ENCODE measurements at places on chromosomes 1 and 21.

GRCh38 chr1:24749252-24749651 is 4.0 kb downstream of the CLIC4 start:
- no peak for DNase-seq

DNA sequence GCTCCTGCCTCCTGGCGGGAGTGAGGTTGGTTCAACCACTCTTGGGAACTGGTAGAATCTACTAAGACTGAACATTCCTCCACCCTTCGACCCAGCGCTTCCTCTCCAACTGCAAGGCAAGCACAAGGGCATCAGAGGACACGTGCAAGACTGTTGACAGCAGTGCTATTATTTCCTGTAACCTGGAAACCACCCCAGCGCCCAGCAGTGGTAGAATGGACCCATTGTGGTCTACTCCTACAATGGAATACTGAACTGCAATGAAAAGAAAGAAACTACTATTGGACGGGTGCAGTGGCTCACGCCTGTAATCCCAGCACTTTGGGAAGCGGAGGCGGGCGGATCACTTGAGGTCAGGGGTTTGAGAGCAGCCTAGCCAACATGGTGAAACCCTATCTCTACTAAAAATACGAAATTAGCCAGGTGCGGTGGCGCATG is 33.0 kb upstream of the TARDBP start:
- peak; percentile 24 for DNase-seq

DNA sequence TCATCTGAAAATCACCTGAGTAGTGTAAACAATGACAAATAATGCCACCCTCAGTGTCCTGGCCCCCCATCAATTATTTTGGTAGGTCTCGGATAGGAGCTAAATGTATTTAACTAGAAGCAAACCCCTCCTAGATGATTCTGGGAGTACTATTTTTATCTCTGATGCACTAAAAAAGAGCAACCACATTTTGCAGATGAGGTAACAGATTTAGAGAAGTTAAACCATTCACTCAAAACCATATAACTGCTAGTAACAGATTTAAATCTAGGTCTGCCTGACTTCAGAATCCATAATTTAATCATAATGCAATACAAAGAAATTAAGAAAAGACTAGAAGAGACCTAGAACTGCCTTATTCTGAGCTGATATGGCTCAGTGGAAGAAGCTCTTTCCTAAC is 17.3 kb upstream of the PTCH2 start:
- DNase-seq: no peak

DNA sequence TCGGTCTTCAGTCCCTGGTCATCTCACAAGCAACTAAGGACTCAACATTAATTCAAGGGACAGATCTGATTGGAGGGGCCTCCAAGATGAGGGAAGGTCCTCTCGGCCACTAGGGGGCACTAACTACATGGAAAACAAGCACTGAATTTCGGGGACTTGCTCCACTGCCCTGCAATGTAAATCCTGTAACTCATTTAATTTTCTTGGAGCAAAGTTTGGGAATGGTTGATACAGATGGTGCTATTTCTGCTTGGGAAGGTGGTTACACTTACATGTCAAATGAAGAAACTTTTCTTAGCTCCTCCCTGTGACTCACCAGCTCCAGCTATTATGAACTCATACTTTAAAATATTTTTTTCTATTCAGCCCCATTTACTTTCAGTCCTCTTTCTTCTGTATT is 97.4 kb upstream of the KCNJ15 start:
- peak; percentile 75 for DNase-seq

DNA sequence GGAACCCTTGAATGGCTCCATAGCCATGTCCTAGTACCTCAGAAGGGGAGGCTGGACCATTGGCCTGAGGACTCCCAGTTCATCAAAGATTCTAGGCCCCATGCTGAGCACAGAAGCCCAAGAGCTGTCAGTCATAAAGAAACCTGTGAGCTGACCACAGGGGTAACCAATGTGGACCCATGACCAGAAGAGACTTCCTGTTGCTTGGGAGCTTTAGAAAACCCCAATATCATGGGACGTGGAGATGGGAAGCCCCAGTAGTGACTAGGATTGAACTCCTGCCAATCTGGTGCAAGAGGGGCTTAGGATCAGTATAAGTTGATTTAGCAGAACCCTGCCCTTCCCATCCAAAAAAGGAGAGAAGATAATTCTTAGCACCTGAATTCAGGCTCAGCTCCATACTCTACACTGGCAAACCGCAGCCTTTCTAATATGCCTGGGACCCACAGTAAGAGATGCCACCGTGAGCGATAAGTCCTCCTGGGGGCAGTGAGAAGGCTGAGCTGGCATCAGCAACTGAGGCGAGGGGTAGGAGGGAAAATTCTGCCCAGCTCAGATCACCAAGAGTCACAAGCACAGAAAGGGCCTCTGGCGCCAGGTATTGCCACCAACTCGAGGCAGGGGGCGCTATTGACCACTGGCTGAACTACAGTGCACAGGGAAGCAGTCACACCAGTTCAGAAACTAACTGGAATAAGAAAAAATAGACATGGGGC is 108.9 kb downstream of the CAPN8 start:
- DNase-seq: peak; percentile 67

DNA sequence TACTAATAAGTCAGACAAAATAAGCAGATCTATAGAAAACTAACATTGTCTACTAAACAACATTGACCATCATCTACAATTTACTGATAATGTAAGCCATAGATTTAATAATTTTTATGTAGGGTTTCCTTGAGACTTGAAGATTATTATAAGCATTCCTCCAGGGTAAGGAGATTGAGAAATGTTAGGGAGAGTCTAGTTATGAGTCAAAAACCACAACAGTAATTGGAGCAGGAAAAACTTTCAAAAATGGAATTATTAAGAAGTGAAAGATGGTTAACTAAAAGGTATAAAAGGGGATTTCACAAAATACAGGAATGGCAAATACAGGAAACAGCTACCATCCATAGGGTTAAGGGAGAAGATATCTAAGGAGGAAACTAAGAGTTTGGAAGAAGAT is 12.4 kb upstream of the UHMK1 start:
- peak; percentile 32 for DNase-seq

- no peak for DNase-seq
Observed at GRCh38 chr1:21641076-21641475, 28.1 kb downstream of the RAP1GAP start.

GRCh38 chr21:37219761-37220432 is 47.2 kb downstream of the VPS26C start:
- no peak for DNase-seq

- peak; percentile 85 for DNase-seq
Observed at GRCh38 chr1:152487871-152488270, 22.7 kb upstream of the LCE5A start.

DNA sequence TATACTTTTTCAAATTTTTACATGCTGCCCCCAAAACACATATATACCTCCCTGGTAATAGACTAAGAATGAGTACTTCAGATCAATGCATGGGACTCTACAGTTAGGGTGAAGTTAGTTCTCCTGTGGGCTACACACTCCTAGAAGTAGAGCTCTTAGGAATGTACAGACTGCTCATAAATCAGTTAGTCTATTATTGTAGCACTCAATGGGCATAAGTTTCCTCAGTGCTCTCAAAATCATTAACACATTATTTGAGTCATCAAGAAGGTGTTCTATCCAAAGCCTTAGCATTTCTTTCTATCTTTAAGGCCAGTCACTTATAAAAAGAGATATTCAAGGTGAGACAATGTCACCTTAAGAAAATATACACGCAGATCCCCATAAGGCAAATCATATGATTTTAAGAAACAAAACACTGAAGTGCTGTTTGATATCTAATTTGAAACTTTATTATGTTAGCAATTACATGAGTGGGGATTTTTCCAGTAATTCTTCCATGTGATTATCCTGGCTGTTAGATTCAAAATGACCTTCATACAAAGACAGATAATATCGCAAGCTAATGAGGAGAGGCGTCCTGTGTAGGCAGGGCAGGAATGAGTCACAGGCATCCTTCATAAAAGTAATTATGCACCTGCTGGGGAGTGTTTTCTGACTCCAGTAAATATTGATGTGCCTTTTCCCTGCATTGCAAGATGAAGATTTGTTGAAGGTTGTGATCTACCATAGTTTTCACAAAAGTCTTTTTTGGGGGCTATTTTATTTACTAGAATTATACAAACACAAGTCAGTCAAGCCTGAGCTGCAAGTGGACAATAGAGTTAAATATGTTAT is 167.2 kb upstream of the ATP1B1 start:
- peak; percentile 34 for DNase-seq

DNA sequence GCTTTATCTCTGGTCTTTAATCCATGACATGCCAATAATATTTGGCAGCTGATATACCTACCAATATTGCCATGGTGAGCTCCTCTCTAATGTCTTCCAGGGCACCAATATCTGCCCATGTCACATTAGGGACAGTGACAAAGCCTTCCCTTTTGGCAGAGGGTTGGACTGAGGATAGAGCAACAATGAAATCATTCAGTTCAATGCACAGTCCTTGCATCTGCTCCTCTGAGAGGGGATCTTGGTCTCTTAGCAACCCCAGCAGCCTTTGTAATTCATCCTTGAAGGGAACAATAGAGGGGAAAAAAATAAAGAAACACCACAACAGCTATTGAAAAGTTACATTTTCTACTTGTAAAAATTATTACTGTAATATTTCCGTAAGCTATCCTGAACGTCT is 42.3 kb downstream of the NVL start:
- DNase-seq: no peak

DNA sequence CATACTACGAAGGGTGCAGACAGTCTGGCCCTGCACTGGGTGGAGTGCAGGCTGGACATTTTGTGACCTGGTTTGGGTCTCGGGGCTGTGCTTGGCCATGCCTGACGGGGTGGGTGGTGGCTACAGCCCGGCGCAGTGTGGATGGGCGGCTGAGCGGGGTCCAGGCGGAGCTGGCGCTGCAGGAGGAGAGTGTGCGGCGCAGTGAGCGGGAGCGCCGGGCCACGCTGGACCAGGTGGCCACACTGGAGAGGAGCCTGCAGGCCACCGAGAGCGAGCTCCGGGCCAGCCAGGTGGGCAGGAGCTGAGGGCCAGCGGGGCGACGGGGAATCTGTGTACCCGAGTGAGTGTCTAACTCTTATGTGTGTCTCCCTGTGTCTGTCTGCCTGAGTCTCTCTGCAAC is 14.1 kb downstream of the MFAP2 start:
- no peak for DNase-seq

DNA sequence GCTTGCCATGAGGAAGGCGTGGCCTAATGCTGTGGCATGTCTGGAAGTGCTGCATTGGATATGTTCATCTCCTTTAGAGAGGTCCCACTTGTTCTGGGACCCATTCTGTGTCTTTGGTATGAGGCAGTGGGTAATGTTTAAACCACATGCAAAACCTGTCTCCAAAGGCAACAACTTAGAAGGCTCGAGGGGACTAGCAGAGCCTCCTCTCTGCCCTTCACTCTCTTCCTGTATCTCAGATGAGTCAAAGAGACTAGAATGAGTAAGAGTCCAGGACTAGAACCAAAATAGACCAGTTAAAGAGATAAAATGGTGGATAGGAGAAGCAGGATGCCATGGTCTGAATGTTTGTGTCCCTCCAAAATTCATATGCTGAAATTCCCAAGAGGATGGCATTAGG is 220.8 kb upstream of the KIAA0040 start:
- DNase-seq: no peak

GRCh38 chr1:179774566-179774965 is 31.5 kb downstream of the FAM163A start:
- DNase-seq: no peak

DNA sequence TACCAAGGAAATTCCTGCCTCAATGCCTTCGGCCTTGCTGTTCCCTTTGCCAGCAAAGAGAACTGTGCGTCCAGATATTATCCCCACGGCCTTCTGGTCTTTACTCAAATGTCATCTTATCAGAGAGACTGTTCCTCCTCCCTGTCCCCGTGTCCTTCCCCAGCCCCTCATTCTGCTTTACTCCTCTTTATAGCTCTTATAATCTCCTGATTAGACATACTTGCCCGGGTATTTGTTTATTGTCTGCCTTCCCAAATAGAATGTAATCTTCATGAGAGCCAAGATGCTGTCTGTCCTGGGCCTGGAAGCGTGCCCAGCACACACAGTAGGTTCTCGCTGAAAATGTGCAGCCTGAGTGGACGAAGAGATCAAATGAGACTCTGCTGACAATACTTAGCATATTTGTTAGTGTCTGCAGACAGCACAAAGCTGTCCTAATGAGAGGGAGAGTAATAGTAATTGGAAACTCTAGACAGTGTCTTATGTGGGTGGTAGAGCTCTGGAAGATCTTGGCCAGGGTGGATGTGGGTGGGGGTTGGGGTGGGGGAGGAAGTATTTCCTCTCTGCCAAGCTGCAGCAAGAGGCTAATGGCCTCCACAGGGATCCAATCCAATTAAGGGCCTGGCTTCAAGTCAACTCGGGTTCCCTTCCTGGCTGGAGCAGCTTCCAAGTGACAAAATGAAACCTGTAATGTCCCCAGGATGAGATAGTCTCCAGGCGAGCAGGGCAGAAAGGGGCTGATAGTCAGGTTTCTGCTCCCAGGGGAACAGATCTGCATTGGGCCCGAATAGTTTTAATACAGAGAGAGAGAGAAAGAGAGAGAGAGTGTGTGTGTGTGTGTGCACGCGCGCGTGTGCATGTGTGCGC is 9.5 kb upstream of the CLIC4 start:
- no peak for DNase-seq

DNA sequence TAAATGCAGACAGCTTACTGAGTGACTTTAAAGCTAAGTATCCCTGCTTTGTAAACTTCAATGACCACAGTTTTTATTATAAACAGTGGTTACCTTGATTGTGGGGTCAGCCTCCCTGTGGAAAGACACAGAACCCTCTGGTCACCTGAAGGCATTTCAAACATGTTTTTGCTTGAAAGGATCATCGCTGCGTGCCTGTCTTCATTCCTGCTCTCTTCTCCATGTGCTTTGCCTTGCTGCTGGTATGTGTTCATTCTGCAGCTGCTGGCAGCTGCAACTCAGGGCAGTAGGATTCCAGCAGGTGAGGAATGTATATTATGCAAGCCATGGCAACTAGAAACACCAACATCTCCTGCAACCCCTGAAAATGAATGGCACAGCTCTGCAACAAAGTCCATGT is 81.0 kb upstream of the VAV3 start:
- peak; percentile 70 for DNase-seq

- DNase-seq: peak; percentile 79
Observed at GRCh38 chr1:41799723-41800122, 119.0 kb downstream of the HIVEP3 start.

DNA sequence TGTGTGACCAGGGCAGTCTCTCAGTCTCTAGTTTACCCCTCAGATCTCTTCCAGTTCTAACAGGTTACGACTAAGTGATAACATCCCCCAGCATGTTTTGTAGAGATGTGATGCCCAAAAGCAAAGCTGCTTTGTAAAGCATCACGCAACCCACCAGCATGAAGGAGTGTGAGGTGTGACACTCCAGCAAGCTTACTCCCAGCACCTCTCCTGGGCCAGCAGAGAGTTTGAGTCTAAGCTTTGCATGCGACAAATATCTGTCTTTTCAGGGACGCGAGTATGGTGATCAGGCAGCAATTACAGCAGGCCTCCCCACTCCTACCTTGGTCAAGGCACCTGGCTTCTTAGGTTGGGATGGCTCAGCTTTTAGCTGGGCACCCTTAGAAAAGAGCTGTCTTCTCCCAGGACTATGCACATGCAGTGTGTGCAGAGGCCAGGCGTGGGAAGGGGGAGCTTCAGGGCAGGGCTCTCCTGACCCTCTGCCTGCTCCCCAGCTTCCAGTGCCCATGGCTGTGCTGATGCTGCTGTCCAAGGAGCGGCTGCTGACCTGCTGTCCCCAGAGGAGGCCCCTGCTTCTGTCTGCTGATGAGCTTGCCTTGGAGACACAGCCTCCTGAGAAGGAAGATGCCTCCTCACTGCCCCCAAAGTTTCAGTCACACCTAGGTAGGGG is 48.2 kb downstream of the ELK4 start:
- DNase-seq: no peak

GRCh38 chr1:178412400-178412770 is 84.4 kb downstream of the CLEC20A start:
- no peak for DNase-seq
